ENCODE measurements at places on chromosomes 2 and 18.

DNA sequence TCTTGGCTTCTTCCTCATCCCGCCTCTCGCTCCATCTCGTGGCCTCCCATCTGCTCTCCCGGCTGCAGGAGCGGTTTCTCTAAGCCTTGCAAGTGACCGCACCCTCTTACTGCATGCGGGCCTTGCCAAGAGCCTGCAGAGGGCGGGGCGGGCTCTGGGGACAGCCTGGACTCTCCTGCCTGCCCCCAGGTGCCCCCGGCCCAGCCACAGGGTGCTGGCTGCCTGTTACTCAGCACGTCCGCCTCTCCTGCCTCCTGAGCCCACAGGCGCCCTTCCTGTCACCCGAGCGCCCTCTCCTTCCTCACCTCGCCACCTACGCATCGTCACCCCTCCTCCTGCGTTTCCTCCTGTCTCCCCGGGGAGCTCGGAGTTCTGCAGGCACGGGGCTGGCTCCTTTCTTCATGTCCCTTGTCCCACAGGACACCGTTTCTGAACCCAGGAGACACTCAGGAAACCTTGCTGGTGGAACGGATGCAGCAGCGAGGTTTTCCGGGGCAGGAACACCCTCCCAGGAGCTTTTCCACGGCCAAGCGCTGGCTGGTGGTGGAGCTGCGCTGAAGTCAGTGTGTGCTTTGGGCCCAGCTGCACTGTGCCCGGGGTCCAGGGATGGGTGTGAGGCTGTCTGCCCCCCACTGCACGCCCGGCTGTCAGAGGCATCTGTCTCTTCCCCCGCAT lies 28.5 kb downstream of the HPCAL1 start:
- no peak for DNase-seq

DNA sequence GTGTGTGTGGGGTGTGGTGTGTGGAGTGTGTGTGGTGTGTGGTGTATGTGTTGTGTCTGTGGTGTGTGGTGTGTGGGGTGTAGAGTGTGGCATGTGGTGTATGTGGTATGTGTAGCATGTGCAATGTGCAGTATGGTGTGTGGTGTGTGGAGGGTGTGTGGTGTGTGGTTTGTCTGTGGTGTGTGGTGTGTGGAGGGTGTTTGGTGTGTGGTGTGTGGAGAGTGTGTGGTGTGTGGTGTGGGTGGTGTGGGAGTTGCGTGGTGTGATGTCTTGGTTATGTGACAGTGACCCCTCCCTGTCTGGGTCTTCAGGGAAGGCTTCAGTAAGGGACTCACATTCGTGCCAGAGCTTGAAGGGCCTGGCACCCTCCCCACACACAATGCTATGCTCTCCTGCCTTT lies 718.2 kb upstream of the SOX11 start:
- DNase-seq = no peak

DNA sequence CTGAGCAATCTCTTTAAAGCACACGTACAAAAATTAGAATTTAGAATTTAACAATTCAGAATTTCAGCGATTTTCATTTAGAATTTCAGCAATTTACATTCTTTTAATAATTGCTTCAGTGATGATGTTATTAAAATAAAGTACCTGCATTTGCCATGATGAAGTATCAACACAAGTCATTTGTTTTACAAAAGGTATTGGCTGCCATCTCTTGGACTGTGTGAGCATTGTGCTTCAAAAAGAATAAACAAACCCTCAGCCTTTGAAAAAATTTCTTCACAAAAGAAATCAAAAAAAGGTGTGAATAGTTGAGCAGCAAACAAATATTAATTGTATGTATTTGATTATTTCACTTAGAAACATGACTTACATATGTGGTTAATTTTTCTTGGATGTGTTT lies 27.1 kb upstream of the ZC3H15 start:
- no peak for DNase-seq

- no peak for DNase-seq
Measured at GRCh38 chr2:134581877-134582546, 136.8 kb downstream of the TMEM163 start.

DNA sequence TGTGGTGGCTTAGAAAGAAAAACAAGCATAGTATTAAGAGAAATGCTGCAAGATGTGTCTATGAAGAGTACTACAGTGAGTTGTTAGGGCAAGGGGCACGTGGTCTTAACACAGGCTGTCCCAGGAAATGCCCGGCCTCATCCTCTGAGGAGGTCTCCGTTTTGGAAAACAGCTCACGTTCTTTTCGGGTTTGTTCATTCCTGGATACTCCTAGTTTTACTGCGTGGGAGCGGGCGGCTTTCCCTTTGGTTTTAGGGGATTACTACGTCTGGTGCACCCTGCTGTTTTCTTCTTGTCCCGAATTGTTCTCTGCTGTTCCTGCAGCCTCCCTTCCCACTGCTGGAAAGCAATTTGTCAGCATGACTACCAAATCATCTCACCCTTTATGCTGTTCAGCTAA lies 55.5 kb upstream of the RAB6D start:
- DNase-seq = no peak

- DNase-seq = no peak
Measured at GRCh38 chr18:41144441-41144840, 810.6 kb upstream of the PIK3C3 start.

- no peak for DNase-seq
Measured at GRCh38 chr18:21739604-21740537, 721 bp upstream of the MIB1 start.

DNA sequence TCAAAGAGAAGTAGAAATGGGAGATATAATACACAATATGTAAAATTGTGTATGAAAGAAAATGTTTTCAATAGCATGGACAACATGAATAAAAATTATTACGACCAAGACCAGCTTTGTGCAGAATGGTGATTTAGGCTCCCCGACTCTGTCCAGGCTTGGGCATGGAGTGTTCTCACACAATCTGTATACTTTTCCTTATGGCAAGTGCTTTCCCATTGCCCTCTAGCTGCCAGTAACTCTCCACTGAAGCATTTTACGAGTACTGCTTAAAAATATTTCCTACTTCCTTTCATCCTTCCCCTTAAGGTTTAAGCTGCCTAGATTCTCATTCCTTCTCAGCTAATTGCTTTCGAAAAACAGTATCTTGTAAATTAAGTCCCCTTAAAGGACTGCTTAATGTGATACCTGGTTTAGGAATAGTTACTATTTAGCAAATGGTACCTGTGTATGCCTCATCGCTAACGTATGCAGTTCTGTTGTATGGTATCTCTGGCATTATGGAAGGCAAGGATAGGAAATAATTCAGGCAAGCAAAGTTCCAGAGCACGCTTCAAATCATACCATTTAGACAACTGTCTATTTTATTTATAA lies 714.6 kb downstream of the ERBB4 start:
- no peak for DNase-seq

DNA sequence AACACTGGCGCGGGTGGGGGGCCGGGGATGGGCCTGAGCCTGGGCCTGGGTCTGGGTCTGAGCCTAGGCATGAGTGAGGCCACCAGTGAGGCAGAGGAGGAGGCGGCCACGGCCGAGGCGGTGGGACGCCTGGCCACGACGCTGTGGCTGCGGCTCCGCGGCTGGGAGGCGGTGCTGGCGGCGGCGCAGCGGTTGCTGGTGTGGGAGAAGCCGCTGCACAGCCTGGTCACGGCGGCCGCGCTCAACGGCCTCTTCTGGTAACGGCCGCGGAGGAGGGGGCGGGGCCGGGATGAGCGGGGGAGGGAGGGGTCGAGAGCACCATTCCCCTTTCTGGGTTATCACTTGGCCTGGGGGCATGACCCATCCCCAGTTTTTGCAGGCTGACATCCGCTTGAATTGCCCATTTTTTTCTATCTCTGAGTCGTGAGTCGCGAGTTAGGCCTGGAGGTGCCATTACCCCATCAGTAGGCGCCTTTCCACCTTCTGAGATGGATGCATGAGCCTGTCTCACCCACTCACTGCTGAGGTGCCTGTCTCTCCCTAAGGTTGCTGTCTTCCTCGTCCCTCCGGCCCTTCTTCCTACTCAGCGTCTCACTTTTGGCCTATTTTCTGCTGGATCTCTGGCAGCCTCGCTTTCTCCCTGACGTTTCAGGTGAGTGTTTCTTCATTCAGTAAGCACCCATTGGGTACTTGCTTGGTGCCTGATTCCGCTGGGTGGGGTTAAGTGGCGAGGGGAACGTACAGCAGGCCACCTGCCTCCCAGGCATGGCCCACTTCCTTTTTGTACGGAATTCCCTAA lies 501 bp downstream of the RETREG2 start:
- no peak for DNase-seq

- DNase-seq = no peak
Measured at GRCh38 chr18:9436206-9436929, 38.9 kb upstream of the RALBP1 start.

DNA sequence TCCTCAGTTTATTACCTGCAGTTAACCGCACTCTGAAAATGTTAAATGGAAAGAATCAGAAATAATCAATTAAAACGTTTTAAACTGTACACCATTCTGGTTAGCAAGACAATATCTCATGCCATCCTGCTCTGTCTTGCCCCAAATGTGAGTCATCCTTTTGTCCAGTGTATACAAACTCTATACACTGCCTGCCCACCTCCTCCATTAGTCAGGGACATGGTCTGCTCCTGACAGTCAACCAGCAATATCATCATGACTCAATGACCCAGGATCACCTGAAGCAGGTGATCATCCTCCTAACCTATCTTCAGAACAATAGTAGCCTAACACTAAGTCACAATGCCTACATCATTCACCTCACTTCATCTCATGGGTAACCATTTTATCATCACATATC lies 214.7 kb downstream of the KCNH7 start:
- no peak for DNase-seq

DNA sequence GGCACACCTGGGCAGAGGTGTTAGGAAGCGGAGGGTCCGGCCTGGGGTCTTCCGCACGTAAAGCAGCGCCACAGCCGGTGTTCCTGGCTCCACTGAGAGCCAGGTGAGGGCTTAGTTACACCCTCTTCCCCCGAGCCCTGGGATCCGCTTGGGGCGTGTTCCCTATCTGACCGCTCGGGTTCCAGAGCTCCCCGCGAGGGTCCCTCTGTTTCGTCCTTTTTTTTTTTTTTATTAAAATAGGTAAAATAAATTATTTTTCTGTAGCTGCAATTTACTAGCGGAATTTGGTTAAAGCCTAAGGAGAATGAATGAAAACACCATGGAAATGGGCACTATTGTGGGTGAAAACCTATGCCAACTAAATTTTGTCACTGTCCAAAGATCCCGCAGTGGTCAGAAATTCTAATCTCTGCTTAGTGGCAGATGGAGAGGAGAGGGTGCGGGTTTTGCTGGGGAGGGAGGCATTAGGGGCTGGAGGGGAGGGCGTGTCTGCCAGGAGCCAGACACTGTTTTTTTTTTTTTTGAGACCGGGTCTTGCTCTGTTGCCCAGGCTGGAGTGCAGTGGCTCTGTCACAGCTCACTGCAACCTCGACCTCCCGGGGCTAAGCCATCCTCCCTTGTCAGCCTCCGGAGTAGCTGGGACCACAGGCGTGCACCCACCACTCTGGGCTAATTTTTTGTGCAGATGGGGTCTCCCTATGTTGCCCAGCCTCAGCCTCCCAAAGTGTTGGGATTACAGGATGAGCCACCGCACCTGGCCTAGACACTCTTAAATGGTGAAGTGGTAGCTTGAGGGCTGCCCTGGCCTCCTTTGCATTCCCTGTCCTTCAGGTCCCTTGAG lies 834 bp downstream of the PDCL3 start:
- no peak for DNase-seq

- no peak for DNase-seq
Measured at GRCh38 chr18:23864624-23865023, 149.9 kb upstream of the TTC39C start.

DNA sequence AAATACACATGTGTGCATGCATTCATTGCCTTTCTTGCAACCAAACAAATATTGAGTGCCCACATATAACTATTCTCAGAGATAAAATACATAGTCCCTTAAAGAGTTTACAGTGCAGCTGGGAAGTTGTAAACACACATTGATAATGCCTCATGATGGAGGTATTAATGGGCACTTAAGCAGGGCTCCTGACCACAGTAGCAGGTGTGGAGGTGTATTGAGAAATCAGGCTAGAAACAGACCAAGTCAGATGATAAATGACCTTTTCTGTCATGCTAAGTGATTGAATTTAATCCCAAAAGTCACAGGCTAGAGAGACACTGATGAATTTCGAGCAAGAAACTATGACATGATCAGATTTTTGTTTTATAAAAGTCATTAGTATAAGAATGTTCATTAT lies 157.7 kb downstream of the ZNF385B start:
- no peak for DNase-seq

- no peak for DNase-seq
Measured at GRCh38 chr2:176071330-176072291, 12.2 kb downstream of the EVX2 start.

DNA sequence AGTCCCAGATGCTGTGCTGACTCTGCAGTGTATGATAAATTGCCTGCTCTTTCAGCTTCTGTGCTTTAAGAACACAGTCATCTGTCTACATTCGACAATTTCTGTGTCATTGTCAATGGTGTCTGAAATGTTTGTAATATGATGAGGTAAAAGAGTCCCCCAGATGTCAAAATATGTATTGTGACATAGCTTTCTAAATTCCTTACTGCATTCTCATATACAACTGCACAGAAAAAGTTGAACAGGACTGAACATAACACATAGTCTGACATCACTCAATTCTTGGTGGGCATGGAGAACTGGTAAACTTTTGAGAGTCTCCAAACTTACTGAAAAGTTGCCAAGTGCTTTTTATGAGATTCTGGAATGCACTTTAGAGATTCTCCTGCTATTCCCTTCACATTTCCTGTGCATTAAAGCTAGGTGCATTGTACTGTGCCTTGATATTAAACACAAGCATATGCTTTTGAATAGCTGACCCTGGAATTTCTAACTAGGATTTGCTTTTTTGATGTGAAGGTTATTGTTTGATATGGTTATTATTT lies 48.1 kb upstream of the ARHGAP28 start:
- DNase-seq = no peak

GRCh38 chr2:110979471-110980338 lies 141.0 kb upstream of the BCL2L11 start:
- DNase-seq = no peak

DNA sequence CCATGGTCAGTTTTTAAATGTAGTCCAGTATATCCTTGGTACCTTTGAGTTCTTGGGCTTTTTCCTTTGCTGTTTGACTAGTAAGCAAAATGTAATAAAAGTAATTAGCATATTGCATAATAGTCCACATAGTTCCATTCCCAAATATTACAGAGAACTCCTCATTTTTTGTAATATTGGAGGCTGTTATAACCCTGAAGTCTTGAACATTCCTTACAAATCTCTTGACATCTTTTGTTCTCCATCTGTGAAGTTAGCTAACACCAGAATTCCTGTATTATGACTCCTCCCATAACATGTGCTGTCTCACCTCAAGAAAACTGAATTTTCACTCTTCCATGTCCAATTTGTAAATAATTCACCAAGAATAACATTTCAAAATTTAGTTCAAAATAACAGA lies 17.1 kb downstream of the CREB1 start:
- DNase-seq = no peak

- no peak for DNase-seq
Measured at GRCh38 chr18:46577546-46577945, 79.5 kb downstream of the LOXHD1 start.

GRCh38 chr2:225309516-225309915 lies 90.0 kb upstream of the NYAP2 start:
- no peak for DNase-seq

GRCh38 chr2:46780411-46780800 lies 135.2 kb downstream of the MCFD2 start:
- no peak for DNase-seq

All from esophagus squamous epithelium (tissue), 5 donors.